ENCODE measurements at places on chromosomes 12 and 14.
A peak's percentile ranks its signal among the peaks of the same experiment; 100 is the strongest.

DNA sequence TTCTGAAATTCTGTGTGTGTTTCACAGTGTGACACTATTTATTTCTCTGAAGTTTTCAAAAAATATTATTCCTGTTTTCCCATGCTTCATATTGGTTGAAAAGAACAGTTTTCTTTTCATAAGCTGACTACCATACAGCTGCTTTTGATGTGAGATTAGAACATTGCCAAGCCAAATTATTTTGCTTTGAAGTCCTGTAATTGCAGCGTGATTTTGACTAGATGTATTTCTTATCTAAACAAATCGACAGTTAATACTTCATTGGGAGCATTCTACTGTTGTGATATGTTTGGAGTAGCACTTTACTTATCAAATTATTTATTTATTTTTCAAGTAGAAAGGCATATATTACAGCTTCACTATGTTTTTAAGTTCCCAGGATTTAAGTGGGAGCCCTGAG lies 132.0 kb downstream of the DACT1 start:
- DNase-seq, result no peak

- DNase-seq, result no peak
Observed at GRCh38 chr12:82412246-82412645, 53.9 kb downstream of the METTL25 start.

GRCh38 chr14:34711169-34711568 lies 3.2 kb downstream of the CFL2 start:
- DNase-seq, result no peak

GRCh38 chr12:123713398-123713797 lies 1.2 kb downstream of the ATP6V0A2 start:
- DNase-seq, result peak; percentile 16

- DNase-seq, result peak; percentile 34
Observed at GRCh38 chr14:104723651-104724406, at the start of gene ADSS1. Gene ADSS1 (plus strand): TSS chr14:104724229. CDS start chr14:104724271, 42 bp downstream.

- DNase-seq, result no peak
Observed at GRCh38 chr12:114319422-114319821, 86.5 kb downstream of the TBX5 start.

- no peak for DNase-seq
Observed at GRCh38 chr14:61077951-61078720, 97.1 kb downstream of the SLC38A6 start.

DNA sequence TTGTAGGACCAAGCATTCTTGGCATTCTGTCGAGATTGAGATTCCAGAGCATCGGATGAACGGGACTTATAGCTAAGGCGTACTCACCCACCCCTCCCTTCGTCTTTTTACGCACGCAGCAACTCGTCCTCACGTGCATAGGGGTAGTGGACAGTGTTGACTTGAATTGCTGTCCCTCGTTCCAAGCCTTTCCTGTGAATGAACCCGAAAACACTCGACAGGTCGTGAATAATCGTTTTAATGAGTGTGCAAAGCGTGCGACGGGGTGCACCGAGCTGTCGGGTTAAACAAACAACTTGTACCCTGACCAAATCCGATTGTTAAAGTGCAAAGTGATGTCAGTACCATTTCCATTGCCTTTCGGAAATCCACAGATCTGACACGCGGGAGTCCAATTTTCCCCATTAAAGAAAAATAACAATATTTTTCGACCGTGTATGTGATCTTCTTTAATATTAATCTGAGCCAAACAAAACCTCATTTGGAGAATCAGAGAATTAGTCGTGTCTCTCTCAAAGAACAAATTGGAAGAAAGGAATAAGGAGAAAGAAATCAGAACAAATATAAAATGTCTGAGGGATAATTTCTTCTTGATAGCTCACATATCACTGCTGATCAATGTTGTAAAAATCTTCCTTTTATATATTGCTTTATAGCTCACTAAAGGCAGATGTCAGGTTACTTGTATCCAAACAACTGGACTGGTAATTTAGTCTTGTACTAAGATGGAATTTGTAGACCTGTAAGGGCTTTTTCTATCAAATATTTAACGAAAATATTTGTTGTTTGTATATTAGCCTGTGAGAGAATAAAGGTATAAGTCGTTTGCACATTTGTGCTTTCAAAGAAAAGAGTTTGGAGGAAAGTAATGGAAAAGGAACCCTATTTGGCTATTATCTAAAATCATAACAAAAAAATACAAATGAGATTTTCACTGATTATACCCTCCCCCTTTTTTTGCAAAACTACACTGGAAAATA lies 11.8 kb downstream of the FOXG1 start:
- no peak for DNase-seq

- DNase-seq, result no peak
Observed at GRCh38 chr14:103961928-103962578, 19.7 kb upstream of the RD3L start.

DNA sequence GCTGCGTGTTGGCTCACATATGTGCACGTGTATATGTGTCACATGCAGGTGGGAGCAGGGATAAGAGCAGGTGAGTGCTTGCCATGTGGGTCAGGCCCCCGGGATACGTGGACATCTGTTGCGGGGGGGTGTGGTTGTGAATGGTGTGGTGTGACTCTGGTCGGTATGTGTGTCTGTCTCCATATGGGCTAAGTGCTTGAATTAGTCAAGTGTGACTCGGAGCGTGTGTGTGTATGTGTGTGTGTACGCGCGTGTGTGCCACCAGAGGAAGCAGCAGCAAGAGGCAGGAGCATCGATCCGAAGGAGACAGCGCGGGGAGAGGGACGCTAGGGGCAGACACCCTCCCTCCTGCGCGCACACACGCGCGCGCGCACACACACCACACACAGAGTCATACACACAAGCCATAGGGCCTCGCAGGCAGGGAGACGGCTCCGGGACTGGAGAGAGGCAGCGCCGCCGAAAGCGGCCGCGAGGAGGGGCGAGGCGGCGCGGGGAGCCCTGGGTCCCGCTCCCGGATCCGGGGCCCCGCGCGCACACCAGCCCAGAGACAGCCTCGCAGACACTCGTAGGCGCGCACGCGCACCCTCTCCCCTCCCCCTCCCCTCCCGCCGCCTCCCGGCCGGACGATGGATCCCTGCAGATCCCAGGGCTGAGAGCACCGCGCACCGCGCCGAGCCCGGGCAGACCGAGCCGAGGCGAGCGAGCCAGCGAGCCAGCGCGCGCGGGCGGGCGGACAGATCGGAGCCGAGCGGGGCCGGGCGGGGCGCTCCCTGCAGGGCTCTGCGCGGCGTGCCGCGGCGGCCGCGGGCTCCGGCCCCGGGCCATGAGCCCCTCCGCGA lies at the start of gene ASIC1:
TSS of gene ASIC1 (plus strand) at position 597 of the 842 bp plus-strand sequence. CDS start 1,171 bp downstream, outside the sequence.
- peak; percentile 60 for DNase-seq

DNA sequence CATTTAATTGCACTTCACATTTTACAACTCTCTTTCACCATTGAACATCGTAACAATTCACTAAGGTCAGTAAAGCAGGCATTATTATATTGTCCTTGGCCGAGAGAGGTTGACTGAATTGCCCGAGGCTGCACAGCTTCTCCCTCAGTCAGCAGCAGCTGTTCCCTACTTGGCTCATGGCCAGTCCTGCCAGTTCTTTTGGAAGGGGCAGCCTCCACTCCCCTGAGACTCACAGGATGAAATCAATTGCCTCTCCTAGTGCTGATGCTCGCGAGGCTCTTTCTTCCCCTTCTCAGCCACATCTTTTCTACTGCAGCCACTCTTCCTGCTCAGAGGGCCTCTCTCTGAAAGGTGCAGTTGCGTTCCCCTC lies 79.9 kb upstream of the KCNA1 start:
- no peak for DNase-seq
